ENCODE measurements at places on chromosomes 7 and 10.

GRCh38 chr7:139570626-139571025 lies 47.1 kb downstream of the CLEC2L start:
- no peak for DNase-seq

GRCh38 chr10:62562101-62562500 lies 187.9 kb downstream of the ZNF365 start:
- no peak for DNase-seq

- no peak for DNase-seq
These were observed 77.4 kb downstream of the ZNF365 start for GRCh38 chr10:62451611-62451975.

- DNase-seq = no peak
These were observed 75.9 kb downstream of the ICA1 start for GRCh38 chr7:8185926-8186683.

GRCh38 chr7:6167587-6168476 lies 104.6 kb downstream of the CYTH3 start:
- DNase-seq = no peak

DNA sequence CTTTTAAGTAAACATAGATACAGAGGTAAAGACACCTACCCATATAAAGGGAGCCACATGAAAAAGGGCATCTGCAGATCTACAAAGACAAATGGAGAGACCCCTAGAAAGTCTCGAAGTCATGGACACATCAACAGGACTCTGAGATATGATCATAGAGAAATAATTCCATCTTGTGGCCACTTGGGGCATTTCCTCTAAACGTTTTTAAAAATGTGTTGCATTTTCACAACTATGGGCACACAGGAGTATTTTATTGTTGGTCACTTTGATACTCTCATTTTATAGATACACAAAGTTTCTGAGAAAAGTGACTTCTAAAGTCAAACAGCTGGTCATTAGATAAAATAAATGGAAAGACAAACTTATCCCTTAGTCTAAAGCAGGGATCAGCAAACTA lies 87.1 kb downstream of the CRTAC1 start:
- no peak for DNase-seq

DNA sequence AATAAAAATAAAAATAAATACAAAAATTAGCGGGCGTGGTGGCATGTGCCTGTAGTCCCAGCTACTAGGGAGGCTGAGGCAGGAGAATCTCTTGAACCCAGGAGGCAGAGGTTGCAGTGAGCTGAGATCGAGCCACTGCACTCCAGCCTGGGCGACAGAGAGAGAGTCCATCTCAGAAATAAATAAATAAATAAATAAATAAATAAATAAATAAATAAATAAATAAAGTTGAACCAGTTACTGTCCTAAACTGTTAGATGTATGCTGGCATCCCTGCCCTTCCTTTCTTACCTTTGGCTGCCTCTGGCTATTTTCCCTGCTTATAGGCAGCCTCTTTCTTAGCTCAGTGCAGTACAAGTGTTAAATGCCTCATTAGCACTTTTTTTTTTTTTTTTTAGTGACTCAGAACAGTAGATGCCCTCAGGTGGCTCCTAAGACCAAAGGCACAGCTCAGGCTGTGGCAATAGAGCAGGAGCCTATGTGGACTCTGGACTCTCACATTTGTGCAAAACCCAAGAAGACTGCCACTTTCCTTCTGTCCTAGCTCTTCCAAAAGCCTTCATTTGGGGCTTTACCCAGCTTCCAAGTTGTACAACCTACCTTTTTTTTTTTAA lies 30.6 kb upstream of the CABCOCO1 start:
- no peak for DNase-seq

DNA sequence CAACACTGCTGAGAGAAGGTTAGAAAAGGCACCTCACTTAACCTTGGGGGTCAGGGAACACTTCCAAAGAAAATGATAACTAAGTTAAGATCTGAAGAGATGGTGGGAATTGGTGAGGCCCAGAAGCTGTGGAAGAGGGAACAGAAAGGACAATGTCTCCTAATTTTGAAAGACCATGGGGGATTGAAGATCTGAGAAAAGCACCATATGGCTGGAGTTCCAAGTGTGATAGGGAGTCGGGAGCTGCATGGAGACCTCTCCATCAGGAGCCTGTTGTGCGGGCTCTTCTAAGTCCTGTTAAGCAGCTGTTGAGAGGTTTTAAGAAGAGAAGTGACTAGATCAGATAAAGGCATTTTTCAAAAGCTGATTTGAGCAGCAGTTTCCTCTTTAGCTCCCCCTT lies 254.3 kb downstream of the CDK14 start:
- DNase-seq = no peak

DNA sequence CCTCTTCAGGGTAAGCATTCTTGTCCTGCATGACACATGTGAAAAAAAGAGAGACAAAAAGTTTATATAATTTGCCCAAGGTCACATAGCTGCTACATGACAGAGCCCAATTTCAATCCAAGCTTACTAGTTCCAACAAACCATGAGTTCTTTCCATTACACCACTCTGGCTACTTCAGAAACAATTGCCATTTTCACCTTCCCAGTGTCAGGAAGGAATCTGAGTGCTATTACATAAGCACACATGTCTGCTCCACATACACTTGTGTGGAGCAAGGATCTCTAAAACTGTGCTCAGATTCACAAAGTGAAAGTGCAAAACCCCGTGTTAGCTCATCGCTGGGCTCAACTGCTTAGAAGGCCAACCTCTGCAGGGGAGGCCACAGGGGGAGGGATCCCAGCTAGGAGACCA lies 356.2 kb upstream of the NFE2L3 start:
- DNase-seq = no peak

DNA sequence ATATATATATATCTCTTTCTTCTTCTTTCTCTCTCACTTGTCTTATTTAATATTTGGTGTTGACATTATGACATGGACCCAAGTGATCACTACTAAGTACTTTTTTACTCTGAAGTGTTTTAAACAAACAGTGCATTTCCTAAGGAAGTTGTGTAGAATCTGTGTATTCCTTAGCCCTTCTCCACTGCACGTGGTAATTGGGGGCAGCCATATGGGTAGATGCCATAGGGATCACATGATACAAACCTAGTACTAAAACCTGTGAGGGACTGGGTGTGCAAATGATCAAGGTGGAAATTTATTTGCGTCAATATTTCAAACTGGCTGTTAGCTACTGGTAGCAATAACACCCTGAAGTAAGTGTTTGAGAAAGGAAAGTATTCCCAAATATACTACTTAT lies 25.0 kb downstream of the THSD7A start:
- DNase-seq = no peak

DNA sequence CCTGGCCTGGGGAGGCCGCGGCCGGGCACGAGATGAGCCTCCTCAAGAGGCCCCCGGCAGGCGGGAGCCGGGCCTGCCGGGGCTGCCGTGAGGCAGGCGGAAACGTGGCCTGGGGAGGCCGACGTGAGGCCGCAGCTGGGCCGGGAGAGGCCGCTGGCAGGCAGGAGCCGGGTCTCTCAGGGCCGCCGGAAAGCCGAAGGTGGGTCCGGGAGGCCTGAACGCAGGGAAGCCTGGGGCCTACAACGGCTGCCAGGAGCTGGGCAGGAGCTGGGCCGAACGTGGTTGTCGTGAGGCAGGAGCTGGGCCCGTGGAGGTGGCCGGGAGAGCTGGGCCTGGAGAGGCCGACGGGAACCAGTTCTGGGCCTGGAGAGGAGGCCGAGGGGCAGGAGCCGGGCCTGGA lies 171.9 kb downstream of the TPST1 start:
- DNase-seq = no peak

GRCh38 chr7:101591504-101591903 lies 37.6 kb downstream of the MYL10 start:
- no peak for DNase-seq

DNA sequence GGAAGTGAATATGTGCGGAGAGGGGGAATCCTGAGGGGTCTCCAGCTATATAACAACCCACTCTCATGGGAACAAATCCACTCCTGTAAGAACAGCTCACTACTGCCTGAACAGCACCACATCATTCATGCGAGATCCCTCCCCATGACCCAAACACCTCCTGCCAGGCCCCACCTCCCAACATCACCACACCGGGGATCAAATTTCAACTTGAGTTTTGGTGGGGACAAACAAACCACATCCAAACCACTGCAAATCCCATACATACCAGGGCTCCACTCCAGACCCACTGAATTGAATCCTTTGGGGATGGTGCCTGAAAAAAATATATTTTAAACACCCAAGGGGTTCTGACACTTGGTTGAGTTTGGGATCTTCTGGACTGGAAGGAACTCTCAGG lies 181.5 kb upstream of the PLXNA4 start:
- no peak for DNase-seq

DNA sequence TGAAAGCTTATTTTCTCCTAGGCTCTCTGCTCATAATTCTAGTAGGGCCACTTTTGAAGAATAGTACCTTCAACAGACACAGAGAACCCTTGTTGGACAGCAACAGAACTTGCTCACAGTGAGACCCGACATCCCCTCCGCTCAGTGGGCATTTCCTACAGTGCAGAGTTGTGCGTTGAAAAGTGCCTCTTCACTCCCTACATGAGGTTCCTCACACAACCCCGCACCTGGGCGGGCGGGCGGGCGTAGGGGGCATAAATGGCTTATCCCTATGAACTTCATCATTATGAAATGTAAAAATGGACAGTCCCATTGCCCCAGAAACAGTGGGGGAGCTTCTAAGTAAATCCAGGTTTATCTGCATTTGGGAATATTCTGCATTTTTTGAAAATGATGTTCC lies 174.9 kb downstream of the MGMT start:
- no peak for DNase-seq

GRCh38 chr10:77936697-77937567 lies 10.4 kb upstream of the DLG5 start:
- no peak for DNase-seq

- no peak for DNase-seq
These were observed 214.2 kb downstream of the ANK3 start for GRCh38 chr10:60175441-60175971.

- no peak for DNase-seq
These were observed 126.2 kb downstream of the RNF133 start for GRCh38 chr7:122572706-122573105.

- DNase-seq = no peak
These were observed 200.2 kb upstream of the SEMA3E start for GRCh38 chr7:83849131-83849530.

GRCh38 chr7:69403169-69403568 lies 195.1 kb upstream of the AUTS2 start:
- DNase-seq = no peak

- DNase-seq = no peak
These were observed 219.7 kb downstream of the EBF3 start for GRCh38 chr10:129744134-129745111.

- DNase-seq = no peak
These were observed 116.1 kb downstream of the CLEC2L start for GRCh38 chr7:139639563-139639962.

DNA sequence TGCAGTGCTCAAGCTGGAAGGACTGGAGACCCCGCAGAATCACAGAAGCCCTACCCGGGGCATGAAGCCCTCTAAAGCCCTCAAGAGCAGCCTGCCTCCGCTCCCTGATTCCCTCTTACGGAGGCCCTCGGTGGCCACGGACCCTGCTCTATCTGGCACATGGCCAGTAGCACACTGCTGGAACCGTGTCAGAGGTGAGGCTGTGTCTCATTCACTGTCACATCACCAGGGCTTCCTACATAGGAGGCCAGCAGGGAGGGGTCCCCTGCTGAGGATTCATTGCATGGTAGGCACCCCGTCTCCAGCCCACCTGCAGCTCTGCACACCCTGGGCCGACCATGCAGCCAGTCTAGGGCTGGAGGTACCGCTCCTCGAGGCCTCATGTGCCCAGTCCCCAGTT lies 259.2 kb downstream of the TNS3 start:
- DNase-seq = no peak

DNA sequence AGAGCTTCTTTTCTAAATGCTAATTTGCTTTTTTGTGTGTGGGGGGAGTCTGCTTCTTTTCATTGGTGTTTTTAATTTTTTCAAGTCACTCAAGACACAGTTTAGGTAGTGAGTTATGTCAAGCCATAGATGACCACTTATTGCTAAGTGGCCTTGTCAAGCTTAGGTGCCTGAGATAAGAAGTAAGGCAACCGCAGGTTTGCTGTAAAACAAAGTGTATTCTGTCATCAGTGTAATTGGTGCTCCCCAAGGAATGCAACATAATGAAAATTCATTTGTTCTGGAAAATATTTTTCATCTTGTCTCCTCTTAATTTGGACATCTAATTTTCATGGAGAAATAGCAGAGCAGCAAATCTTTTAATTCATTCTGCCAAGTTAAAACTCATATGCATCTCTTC lies 249.6 kb downstream of the EXOC4 start:
- no peak for DNase-seq

DNA sequence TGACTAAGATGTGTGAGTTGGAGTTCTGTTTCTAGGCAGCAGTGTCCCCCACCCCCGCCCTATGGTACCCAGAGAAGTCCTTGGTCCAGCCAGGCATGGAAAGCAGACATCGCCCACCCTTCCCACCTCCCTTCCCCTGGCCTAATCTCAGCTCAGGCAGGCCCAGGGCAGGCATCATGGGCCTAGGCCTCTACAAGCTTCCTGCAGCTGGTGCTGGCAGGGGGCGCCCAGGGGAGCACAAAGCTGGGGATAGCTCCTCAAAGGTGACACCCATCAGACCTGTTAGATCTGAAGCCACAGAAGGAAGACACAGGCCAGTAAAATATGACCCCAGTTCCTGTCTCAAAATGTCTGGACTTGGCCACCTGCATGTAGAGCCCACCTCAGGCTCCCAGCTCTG lies 18.9 kb upstream of the UNC5B start:
- no peak for DNase-seq

All from activated naive CD4-positive, alpha-beta T cell treated with Interleukin-2 at 50 U/mL for 16 hours (primary cell).